ENCODE measurements at places on chromosomes 12 and 14.

- DNase-seq: peak; percentile 62
Observed at GRCh38 chr12:116066381-116067230, 210.9 kb downstream of the MED13L start.

DNA sequence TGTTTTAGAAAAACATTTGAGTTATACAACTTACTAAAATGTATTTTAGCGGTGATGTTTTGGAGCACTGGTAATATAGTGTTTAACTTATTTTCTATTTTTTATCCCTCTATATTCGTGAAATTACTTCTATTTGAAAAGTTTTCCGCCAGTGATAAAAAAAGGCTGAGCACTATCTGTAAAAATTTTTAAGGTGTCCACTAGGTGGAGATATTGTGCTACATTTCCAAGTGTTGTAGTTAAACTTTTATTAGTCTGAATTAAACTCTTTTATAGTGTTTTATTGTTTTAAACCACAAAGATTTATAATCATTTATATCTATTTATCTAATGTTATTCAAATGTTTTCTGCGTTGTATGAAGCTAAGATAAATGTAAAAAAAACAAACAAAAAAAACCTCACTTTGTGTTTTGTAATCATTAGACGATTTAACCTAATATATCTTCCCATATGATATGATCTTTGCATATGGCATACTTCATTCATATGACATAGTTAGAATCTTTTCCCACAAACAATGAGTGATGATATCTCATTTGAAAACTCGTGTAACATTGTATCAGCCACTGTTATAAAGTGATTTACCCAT is 11.8 kb downstream of the ALG10B start:
- DNase-seq: peak; percentile 62

- DNase-seq: no peak
Observed at GRCh38 chr12:53049571-53050318, at the start of gene TNS2. TSS of gene TNS2 (plus strand) at chr12:53050065. CDS start at chr12:53050186, 121 bp downstream.

- no peak for DNase-seq
Observed at GRCh38 chr14:73696466-73697400, 17.5 kb downstream of the PNMA1 start.

DNA sequence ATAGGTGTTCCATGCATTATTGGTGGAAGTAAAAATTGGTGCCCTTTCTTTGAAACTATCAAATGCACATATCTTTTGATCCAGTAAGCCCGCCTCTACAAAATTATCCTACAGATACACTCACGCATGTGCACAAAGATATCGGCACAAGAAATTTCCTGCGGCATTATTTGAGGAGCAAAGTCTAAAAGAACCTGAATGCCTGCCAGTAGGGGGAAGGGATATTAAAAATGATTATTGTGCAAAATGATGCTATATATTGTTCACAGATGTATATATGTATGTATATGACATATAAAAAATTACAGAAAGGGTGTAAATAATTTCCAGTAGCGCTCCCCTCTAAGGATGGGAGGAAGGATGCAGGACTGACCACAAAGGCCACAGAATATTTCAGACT is 24.7 kb upstream of the ADIPOR2 start:
- DNase-seq: no peak

DNA sequence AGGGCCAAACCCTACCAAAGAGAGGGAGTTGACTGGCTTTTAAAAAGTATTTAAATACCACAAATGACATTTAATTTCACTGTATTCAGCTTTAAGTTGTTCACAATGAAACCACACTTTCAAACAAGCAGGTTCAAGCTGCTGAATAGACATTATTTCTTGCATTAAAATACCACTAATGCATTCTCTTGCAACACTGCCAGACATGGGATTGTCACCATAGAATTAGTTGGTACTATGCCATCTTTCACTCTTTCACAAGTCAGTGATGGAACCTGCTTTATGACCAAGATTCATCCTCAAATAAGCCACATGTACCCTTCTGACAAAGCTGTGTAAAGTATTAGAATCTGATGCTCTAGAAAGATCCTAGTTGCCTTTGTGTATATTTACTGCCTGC is 239.4 kb downstream of the PAWR start:
- DNase-seq: no peak

GRCh38 chr14:68501614-68502052 is 291.2 kb downstream of the ZFP36L1 start:
- no peak for DNase-seq

- DNase-seq: no peak
Observed at GRCh38 chr12:106736051-106736957, 38.2 kb upstream of the RIC8B start.

GRCh38 chr12:19490908-19491307 is 51.6 kb downstream of the AEBP2 start:
- DNase-seq: no peak

GRCh38 chr14:32345311-32345791 is 16.3 kb downstream of the AKAP6 start:
- DNase-seq: no peak

GRCh38 chr14:97432586-97432985 is 635.4 kb downstream of the VRK1 start:
- no peak for DNase-seq

- no peak for DNase-seq
Observed at GRCh38 chr14:102693006-102693755, 84.1 kb upstream of the TRAF3 start.

DNA sequence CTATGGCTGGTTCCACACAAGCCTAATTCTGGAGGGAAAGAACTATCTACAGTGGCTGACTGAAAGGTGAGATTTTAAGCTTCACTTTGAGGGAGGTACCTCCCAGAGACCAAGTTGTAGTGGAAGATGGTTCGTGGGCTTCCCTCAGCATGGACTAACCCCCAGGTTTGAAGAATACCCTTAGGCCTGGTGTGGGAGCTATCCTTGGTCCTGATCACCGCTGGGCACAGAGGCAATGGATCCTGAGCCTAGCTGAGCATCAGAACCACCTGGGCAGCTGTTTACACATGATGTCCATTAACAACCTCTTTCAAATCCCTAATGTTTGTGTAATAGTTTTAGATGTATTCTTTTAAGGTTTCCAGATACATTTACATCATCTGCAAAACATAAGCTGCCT is 10.3 kb downstream of the DAO start:
- no peak for DNase-seq

DNA sequence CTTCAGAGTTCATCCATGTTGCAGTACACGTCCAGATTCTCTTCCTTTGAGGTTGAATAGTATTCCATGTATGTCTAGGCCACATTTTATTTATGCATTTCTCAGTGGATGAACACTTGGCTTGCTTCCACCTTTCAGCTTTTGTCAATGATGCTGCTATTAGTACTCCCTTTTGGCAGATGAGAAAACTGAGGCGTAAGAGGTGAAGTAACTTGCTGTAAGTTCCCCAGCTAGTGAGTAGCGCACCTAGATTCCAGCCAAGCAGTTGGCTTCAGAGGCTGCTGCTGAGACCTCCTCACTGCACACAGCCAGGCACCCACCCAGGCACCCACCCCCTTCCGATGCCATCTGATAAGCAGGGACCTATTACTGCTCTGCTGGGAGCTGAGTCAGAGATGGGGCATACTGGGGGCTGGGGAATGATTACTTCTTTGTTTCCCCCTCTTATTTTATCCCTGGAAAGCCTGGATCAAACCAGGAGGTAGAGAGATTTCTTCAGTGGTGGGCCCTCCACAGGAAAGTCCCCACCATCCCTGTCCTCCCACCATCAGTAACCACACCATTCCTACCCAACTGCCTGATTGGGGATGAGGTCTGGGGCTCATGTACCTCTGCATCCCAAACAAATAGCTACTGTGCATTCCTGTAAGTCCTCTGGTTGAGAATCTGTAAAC is 234.6 kb downstream of the PCNX1 start:
- DNase-seq: no peak

- no peak for DNase-seq
Observed at GRCh38 chr12:48334808-48335207, 15.9 kb downstream of the ZNF641 start.

GRCh38 chr12:9143929-9144729 is 28.4 kb upstream of the A2M start:
- DNase-seq: no peak

DNA sequence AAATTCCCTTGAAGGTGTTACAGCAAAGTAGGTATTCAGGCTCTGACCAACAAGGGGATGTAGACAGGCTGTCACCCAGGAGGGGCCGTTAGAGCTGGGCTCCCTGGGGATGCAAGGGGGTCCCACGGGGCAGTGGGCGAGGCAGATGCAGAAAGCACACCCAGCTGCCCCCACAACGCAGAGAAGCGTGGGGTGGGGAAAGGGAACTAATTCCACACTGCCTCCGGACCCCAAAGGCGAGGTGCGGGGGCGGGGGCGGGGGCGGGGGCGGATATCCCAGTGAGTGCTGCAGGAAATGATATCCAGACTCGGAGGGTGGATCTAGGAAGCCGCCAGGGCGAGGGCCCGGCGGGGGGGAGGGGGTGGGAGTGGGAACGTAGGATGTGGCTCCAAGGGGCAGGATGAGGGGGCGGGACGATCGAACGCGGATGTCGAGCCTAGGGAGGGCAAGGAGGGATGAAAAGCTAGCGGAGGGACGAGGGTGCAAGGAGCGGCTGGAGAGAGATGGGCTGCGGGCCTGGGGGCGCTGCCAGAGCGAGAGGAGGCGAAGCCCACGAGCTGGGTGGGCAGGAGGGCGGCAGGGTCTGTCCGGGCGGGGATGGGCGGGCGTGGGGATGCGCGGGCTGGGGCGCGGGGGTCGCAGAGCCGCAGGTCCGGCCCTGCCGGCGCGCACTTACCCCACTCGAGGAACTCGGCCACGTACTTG is 874 bp downstream of the CDC42BPB start:
- DNase-seq: no peak

DNA sequence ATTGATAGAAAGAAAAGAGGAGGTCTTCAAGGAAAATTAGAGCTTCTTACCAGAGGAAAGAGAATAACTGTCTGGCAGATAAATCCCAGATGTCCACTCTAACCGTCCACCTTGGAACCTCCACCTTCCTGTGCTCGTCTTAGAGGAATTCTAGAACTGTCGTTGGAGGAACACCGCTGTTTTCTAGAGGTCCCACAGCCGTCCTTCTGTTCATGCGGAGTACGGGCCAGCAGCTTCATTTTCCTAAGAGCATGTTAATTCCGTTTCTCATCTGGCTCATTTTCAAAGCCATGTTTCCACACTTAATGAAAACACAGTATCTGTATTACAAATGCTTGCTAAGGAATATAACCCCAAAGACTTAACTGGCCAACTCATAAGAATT is 107.9 kb upstream of the ESRRB start:
- no peak for DNase-seq

- DNase-seq: no peak
Observed at GRCh38 chr12:40225984-40226602, 1.3 kb downstream of the LRRK2 start.

DNA sequence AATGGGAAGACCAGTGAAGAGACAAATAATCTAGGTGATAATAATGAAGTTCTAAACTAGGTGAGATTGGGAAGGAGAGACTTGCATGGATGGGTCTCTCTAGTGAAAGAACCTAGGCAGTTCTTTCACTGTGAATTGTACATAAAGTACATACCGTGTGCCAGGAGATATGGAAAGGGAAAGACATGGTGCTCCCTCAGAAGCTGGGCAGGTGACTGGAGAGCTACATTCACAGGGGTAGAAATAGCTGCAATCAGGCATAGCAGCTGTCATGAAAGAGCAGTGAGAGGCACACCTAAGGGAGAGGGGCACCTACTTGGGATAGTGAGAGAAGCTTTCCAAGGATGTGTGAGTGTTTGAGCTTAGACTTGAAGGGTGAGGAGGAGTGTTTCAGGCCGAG is 9.3 kb downstream of the STK38L start:
- DNase-seq: no peak

GRCh38 chr14:76894308-76894707 is 68.1 kb downstream of the LRRC74A start:
- no peak for DNase-seq

GRCh38 chr14:33946679-33947476 is 4.0 kb downstream of the EGLN3 start:
- no peak for DNase-seq

DNA sequence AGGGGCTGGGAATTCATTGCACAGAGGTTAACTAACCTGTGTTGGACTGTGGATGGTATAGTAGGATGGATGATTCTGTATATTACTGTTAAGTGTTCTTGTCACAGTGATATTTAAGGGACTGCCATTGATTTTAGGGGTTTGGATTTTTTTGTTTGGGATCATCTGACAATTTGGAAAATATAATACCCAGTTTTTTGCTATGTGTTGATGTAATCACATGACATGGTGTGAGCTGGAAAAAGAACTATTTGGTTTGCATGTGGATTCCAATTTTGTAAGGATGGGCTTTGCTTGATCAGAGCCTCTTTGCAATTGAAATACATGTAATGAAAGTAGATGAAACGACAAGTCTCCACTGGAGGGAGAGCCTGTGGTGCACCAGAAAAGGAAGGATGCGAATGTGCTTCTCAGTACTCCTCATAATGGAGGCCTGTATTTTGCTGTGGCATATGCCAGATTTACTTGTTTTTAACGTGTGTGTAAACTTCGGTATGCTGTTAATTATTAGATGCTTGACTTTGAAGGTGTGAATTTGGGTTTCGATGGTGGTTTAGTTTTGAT is 2.7 kb downstream of the DYRK2 start:
- peak; percentile 60 for DNase-seq

- no peak for DNase-seq
Observed at GRCh38 chr14:100891051-100891450, 12.5 kb downstream of the RTL1 start.

GRCh38 chr12:56152756-56153677 is 630 bp downstream of the MYL6B start:
- no peak for DNase-seq

DNA sequence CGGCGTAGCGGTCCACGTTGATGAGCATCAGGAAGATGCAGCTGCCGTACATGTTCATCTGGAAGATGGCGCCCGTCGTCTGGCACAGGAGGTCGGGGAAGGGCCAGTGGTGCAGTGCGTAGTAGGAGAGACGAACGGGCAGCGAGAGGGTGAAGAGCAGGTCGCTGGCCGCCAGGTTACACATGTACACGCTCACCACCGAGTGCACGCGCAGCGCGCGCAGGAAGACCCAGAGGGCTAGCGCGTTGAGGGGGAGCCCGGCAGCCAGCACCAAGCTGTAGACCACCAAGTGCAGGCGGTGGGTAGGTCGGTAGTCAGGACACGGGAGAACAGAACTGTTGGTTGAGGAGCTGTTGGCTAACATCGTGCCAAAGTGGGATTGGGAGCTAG is 13.7 kb upstream of the CHD4 start:
- no peak for DNase-seq

All from CD4-positive, alpha-beta T cell treated with Interleukin-4 for 1 hour (primary cell).